ENCODE measurements at places on chromosomes 6 and 20.

DNA sequence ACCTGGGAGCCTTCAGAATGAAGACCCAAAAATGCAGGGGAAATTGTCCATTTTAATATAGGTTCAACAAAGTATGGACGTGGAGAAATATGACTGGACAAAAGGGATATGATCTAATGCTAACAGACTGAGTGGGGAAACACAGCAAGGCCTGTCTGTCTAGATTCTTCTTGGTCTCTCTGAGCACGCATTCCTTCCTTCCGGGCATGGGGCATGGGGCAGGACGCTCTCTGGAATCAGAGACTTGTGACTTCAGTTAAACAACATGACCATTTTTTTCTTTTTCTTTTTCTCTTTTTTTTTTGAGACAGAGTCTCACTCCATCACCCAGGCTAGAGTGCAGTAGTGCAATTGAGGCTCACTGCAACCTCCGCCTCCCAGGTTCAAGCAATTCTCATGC is 31.9 kb downstream of the ZBTB2 start:
- no peak for DNase-seq

DNA sequence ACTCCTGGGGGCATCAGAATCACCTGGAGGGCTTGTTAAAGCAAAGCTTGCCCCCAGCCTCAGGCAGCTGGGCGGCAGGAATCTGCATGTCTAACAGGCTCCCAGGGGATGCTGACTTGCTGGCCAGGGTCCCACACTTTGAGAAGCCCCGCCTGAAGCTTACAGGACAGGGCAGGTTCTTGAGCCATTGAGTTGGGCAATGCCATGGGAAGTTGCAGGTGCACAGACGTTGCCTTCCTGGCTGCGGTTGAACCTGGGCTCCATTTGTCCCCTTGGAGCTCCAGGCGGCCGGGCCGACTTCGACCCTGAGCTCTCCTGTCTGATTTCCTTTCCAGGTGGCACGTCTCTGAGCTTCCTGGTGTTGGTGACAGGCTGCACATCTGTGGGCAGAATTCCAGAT is 46.8 kb downstream of the SYNJ2 start:
- no peak for DNase-seq

DNA sequence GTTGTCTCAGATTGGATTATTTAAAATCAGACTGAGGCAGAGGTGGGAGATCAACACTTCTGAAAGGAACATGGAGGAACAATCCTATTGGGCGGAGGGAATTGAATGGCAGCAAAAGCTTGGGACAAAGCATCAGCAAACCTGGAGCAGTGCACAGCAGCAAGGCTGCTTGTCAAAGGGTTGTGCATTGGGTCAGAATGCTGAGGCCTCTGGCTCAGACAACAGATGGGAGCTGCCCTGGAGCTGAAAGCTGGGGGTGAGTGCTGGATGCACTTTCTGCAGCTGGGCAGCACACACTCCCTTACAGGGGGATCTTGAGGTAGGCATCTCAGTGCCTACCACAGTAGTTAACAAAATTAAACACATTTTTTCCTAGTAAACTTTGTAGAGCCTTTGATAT is 634.4 kb upstream of the MMS22L start:
- no peak for DNase-seq

DNA sequence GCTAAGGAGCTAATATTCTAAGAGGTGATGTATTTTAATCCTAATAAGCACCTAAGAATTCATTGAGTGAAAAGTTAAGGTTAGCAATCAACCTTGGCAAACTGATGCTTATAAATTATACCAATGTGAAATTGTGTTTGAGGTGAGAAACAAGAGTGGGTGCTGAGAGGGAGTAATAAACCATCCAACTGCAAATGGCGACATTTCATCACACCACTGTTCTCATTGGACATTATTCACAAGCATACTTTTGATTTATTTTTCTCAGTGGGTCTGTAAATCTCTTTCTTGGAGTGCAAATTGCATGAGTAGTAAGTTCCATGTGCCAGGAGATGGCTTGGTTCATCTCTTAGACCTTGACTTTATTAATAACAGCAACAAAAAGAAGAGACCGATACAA is 71.5 kb downstream of the BMP6 start:
- no peak for DNase-seq

GRCh38 chr6:130423044-130423443 is 57.2 kb downstream of the TMEM200A start:
- no peak for DNase-seq

- DNase-seq = no peak
Measured at GRCh38 chr20:29409833-29410805, 1847.3 kb upstream of the DEFB115 start.

Data from HT-29 (cell line).